HTR-8/SVneo (cell line): ENCODE measurements at places on chromosomes 6 and 20.

GRCh38 chr20:50533061-50533460 lies 22.9 kb downstream of the PTPN1 start:
- no peak for DNase-seq

GRCh38 chr6:39422238-39422637 lies 99.7 kb upstream of the KCNK16 start:
- DNase-seq, result no peak

GRCh38 chr20:46013322-46013828 lies 4.7 kb downstream of the MMP9 start:
- DNase-seq, result no peak

DNA sequence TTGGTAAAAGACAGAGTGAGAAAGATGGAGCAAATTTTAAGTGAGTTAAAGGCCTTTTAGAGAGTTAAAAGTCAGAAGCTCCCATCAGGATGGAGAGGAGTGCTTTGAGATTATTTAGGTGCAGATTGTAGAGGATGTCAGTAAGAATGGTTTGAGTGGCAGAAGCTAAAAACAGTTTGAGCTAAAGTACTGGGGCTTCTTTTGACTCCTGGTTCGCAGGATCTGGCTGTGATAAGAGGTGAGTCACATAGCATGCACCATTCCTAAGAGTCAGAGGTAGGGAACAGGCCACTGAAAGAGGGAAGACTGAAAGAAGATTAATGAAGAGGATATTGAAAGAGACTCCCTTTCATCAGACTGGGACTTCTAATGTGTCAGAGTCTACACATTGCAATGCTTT lies 1047.9 kb upstream of the MAP3K7 start:
- no peak for DNase-seq

DNA sequence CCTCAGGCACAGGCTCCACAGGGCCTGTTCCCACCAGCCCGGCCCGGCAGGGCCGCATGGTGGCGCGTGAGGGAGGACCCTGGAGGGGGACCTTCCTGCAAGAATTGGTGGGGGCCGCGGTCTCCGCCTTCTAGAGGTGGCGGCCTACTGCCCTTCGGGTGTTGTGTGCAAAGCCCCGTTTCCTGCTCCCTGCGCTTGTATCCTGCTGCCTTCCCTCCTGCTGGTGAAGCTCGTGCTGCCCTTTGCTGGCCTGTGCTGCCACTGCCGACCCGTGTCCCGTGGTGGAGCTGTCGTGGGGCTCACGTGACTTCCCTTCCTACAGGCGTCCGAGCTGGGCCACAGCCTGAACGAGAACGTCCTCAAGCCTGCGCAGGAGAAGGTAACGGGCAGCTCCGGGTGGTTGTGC lies 8.4 kb upstream of the COL20A1 start:
- no peak for DNase-seq

- DNase-seq, result no peak
Observed at GRCh38 chr6:56187686-56188085, 59.7 kb downstream of the COL21A1 start.

DNA sequence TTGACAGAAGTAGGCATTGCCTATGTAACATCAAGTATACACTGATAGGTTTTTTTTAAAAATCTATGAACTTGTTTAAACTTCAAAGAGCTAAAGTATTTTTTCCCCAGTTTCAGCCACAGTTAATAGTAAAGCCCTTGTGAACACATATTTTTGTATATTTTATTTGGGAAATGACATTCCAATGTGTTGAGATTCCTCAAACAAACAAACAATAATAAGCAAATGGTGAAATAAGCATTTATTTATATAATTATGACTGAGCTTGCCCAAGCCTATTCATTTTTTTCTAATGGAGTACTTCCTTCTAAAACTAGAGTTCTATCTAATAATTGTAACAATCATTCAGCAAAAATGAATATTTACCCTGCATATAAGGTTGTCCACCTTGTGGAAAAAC lies 12.5 kb downstream of the SYCP2 start:
- DNase-seq, result no peak

DNA sequence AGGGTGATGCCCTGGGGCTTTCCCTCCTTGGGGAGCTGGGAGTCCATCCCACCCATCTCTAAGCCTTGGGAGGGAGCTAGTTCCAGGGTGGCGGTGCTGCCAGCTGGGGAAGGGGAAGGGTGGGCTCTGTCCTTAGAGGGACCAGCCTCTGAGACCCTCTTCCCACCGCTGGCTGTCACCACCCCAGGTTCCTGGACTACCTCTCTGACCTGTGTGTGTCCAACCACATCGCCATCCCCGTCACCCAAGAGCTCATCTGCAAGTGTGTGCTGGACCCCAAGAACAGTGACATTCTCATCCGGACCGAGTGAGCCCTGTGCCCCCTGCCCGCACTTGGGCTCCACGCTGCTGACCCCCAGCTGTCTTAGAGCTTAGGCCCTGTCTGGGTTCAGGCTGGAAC lies 43.2 kb downstream of the UQCC2 start:
- DNase-seq, result no peak

DNA sequence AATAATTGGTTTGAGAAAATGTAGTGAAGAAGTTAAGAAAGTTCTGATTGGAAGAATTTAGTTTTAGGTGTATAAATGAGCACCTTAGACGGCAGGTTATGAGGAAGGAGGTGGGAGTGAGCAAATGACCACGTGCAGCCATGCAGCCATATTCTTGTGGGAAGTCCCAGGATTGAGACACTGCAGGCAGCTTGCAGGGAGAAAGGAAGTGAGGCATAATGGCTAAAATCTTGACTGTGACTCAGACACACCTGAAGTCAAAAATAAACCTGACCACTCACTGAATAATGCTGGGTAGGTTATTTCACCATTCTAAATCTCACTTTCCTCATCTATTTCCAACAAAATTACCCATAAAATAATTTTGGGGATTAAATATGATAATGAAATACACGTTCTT lies 16.6 kb downstream of the DSE start:
- DNase-seq, result no peak

DNA sequence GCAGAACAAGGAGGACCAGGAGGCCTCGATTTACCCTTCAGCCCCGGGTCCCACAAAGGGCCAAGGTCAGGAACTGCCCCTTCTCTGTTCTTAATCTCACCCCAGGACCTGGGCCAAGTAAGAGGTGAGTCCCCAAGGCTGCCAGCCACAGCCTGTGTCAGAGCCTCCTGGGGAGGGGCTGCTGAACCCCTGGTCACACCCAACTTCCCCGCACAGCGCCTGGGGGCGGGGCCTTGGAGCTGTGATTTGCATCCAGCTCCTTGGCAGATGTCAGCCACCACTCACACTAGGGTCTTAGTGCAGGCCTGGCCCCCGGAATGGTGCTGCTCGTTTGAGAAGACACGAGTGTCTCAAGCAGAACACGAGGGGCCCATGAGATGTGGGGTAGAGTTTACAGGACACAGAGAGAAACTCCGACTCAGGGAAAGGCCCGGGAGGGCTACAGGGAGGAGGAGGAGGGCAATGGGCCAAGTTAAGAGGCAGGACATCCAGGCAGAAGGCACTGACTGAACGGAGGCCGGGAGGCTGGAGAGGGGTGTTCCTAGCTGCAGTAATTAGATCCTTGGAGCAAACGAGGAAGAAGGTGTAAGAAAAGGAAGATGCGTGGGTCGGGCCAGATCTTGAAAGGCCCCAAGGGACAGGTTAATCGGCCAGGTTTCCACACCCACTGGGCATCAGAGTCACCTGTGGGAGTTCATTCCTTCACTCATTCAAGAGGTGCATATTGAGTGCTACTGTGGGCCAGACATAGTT lies 26.9 kb downstream of the ZBP1 start:
- DNase-seq, result no peak

DNA sequence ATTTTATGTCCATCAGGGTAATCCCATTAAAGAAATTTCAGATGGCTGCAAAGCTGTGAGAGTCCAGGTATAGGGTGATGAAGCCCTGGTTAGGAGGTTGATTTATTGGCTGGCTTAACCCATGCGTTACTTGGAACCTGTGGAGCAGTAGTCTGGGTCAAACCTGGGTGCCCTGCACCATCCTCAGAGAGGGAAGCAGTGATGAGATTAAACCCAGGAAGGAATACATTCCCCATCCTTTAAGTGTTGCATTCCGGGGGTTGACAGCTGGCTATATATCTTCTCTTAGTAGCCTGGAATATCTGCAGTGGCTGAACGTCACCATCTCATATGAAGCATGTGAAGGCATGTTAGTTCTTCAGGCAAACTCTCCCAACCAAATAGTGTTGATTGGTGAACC lies 44.9 kb upstream of the JAG1 start:
- no peak for DNase-seq

DNA sequence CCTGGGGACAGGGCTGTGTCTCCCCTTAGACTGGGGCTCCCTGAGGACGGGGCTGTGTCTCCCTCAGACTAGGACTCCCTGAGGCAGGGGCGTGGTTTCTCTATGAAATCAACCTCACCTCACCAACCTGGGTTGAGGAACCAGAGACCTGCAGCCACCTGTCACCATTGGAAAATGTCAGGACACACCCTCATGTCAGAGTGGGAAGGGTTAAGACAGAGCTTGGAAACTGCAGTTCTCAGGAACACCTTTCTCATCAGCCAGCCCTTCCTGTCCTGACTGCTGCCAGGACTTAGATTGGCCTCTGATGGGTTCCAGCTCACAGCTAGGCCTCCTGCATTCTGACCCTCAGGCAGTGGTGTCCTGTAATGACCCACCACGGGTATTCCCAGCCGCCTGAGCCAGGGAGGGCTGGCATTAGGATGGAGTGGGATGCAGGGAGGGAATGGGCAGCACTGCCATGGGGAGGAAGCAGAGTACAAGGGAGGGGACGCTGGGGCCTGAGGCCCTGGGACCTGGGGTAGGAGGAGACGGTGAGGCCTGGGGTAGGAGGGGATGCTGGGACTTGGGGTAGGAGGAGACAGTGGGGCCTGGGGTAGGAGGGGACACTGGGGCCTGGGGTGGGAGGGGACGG lies 76.3 kb downstream of the MRPL14 start:
- DNase-seq, result no peak

DNA sequence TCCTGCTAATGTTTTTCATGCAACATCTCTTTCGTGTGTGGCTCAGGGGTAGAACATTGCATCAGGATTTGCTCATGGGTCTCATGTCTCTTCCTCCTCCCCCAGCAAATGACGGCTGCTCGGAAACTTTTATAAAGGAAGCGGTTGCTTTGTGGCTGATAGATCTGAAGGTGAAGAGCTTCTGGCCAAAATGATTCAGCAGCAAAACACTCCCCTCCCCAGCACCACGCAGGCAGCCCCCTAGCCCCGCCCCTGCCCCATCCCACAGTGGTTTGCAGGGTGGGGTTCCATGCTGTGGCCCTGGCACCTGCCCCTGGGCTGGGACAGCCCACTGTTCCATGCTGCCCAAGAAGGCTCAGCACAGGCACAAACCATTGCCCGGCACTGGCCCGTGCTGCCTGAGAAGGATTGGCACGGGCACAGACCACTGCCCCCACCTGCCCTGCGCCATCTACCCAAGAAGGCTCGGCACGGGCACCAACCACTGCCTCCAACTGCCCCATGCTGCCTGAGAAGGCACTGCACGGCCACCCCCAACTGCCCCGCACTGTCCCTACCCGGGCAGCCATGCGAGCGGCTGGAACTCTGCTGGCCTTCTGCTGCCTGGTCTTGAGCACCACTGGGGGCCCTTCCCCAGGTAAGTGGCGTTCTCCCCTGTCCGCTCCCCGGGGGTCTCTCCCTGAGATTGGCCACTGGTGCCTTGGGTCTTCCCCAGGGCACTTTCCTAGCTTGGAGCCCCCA lies at the start of gene CST7:
Gene CST7, plus strand, starts transcription at position 331 of the 741 bp plus-strand sequence. Its CDS starts 237 bp downstream, at position 568.
- DNase-seq, result peak; percentile 20

DNA sequence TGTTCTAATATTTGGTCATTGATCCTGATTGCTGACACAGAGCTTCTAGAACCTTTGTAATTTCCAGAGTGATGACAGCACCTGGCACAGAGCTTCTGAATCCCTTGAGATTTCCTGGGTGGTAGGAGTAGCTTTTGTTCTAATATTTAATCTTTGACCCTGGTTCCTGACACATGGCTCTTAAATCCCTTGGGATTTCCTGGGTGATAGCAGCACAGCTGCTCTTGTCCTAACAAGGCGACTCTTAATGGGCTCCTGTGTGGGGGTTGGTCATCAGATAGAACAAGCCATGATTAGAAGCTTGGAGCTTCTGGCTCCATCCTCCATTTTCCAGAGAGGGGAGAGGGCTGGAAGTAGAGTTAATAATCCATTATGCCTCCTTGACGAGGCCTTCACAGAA lies 18.4 kb downstream of the GMPR start:
- no peak for DNase-seq

DNA sequence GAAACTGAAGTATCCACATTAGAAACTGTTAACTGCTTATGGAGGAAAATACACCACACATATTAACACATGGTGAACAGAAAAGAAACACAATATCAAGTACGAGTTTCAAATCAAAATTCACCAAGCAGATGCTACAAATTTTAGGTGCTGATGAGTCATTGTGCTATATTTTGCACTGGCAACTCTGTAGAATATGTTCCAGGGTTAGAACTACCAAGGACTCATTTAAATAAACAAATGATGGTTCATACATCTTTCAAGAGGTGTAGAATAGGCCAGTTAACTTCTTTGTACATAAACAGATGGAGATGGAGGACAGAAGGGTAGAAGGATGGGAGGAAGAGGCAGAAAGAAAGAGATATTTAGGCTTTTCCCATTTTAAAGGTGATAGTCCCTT lies 184.9 kb downstream of the ARHGAP18 start:
- no peak for DNase-seq

DNA sequence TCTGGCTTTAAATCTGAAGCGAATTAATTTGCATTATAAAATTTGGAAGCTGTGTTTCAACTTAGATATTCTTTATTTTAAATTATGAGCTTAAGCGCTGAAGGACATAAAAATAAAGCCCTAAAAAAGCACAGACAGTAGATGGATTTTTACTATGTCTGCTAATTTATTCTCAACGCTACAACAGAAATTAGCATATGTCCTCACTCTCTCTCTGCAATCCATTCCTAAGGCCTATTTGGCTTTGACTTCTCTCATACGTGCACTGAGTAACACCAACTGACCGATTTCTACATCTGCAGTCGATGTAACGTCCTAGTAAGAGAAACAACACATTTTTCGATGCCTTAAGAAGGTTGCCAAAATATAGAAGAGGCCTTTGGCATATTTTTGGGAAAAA lies 23.7 kb downstream of the HEBP2 start:
- no peak for DNase-seq

GRCh38 chr6:152240436-152240835 lies 396.7 kb downstream of the SYNE1 start:
- DNase-seq, result no peak
